ENCODE measurements at places on chromosomes 12 and 14.

- DNase-seq = no peak
These were observed 102.6 kb upstream of the RFX4 start for GRCh38 chr12:106480251-106480650.

GRCh38 chr12:69084816-69085378 is 151.9 kb upstream of the CPM start:
- DNase-seq = no peak

DNA sequence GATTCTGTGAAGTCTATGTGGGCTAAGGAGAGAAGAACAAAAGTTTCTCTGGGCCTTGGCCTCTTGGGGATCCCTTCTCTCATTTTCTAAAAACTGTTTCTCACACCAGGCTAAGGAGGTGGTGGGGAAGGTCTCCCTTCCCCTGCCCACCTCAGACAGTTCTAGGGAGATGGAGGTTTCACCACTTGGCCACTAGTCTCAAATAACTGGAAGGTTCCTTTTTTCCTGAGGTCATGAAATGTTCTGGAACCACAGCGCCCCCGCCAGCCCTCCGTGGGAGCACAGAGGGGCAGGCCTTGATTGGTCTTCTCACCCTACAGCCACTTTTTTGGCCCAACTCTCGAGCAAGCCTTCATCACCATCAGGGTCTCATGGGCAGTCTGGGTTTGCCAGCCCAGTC is 12.6 kb downstream of the C12orf43 start:
- DNase-seq = no peak

DNA sequence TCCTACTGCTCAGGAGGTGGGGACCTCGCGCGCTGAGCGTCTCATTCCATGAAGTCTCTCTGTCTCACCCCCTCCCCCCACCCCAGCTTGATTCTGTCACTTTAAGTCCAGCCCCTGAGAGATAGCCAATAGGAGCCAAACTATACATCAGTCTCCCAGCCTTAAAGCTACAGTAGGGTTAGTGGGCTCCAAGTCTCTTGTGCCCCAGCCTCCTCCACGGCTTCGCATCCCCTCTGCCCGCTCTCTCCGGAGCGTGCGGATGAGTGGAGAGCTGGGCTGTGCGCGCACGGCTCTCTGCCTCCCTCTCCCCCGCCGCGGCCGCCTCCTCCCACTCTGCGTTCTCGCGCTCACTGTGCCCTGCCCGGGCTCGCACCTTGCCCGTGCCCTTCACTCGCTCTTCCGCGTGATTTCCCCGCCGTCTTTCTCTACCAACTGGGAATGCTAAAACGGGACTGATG is at the start of gene ESRRB:
ESRRB (plus strand) TSS at position 191 of the 458 bp plus-strand sequence; CDS start at position 456, 265 bp downstream.
- no peak for DNase-seq

- no peak for DNase-seq
These were observed 11.5 kb downstream of the RAB5B start for GRCh38 chr12:55985341-55985740.

GRCh38 chr14:69464379-69464778 is 20.1 kb upstream of the PLEKHD1 start:
- DNase-seq = no peak

All from cortex of kidney (tissue), 1 donor.